ENCODE measurements at places on chromosomes 16 and 17.

DNA sequence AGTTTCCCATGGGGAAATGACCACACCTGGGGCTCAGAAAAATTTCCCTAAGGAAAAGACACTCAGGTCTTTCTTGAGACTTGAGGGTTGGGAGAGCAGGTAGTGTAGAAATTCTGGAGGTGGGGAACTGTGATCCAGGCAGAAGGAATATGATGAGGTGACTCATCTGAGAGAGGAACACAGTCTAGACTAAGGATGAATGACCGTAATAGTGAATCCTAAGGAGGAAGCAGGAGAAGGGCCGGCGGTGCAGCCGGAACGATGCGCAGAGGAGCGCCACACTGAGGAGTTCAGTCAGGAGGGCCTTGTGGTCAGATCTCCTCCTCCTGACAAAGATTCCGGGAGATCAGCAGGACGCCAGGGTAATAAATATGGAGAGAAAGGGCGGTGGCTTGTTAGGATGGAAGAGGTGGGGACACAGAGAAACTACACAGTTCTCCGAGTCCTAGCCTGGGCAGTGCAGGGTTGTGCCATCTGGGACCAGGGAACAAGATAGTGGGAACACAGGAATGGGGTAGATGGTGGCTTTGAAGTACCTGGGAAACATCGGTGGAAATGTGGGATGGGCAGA, 135.6 kb downstream of the PARN start:
- DNase-seq, result no peak

DNA sequence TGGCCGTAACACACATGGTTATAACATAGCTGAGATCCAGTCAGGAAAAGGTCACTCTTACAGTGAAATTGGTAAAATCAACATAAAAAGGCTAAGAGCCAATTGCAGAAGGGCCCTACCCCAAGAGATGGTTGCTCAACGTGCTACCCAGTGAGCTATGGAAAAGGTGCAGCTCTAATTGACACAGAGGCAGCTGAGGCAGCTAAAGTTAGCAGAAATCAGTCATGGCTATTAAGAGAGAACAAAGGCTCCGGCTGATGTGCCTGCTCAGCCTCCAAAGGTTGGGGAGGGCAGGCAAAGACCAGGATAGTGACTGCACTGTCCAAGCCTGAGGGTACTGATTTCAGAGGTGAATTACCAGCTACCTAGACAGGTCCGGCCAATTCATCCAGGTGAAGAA, 76.5 kb upstream of the ATP2A3 start:
- no peak for DNase-seq

DNA sequence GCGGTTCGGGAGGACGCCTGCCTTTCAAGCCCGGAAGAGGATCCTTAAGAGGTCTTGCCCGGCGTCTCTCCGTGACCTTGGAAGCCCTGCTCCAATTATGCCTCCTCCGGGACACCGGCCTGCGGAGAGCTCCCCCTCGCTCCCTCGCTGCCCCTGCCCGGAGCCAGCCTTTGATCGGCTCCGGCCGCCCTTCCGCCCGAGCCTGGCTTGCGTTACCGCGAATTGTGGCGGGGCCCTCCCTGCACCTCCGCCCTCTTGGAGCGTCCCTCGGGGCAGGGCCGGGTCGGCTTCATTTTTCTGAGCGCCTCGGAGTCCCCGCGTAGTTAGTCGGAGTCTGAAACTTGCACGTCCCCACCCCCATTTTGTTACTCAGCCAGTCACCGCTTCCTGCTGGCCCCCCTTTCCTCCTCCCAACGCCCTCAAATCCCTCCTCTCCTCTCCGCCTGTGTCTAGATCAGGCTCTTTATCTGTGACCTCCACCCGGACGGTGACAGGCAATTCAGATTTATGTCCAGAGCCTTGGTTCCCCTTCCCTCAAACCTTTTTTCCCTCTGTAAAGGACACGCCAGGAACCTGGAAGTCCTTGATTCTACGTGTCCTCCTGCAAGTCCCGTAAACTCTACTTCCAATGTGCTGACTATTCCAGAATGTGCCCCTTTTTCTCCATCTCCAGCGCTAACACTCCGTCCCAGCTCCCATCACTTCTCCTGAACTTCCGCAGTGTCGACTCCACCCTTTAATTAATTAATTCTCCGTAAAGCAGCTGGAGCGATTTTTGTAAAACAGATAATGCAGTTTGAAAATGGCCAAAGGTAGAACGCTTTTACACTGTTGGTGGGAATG, 569 bp upstream of the RABEP2 start:
- peak; percentile 93 for DNase-seq

DNA sequence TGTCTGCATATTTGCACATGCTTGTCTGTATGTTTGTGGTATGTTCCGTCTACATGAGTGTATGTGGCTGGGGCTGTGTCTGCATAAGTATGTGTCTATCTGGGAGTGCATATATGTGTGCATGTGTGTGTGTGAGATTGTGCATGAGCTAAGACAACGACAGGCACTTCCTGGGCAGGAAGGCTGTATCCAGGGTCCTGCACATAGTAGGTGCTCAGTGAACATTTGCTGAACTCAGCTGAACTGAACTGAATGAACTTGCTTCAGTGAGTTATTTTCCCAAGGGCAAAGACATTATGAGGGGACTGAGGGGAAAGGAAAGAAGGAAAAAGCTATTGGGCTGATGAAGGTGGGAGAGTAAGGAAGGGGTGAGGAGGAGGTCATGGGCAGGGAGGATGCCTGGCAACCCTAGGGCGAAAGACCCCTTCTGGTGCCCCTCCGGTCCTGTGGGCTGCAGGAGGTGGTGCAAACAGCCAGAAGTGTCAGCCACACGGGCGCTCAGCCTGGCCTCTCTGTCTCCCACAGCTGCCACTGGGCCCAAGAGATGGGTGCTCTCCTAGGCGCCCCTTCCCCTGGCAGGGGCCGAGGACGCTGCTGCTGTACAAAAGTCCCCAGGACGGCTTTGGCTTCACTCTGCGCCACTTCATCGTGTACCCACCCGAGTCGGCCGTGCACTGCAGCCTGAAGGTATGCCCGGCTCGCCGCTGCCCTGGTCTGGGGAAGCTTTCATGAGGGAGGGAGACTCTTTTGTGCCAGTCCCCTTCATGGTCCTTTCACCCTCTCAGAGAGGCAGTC, 29.5 kb downstream of the ARHGAP23 start:
- DNase-seq, result no peak

DNA sequence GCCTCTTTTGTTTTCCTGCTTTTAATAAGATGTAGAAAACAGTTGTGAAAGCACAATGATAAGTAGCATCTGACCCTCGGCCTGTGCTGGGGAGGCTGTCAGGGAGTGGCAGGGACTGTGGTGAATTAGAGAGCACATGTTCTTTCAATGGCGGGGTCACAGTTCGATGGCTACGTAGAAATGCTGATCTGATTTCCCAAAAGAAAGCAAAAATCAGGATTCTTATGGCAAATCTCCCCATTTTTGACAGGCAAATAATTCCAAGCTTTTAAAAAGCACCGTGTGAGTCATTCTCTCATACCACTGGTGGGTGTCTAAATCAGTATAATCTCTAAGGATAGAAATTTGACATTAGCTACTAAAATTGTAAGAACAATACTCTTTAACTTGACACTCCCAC, 4.2 kb upstream of the MAPK7 start:
- no peak for DNase-seq

GRCh38 chr17:6456914-6457687, 12.8 kb downstream of the PIMREG start:
- DNase-seq, result no peak

DNA sequence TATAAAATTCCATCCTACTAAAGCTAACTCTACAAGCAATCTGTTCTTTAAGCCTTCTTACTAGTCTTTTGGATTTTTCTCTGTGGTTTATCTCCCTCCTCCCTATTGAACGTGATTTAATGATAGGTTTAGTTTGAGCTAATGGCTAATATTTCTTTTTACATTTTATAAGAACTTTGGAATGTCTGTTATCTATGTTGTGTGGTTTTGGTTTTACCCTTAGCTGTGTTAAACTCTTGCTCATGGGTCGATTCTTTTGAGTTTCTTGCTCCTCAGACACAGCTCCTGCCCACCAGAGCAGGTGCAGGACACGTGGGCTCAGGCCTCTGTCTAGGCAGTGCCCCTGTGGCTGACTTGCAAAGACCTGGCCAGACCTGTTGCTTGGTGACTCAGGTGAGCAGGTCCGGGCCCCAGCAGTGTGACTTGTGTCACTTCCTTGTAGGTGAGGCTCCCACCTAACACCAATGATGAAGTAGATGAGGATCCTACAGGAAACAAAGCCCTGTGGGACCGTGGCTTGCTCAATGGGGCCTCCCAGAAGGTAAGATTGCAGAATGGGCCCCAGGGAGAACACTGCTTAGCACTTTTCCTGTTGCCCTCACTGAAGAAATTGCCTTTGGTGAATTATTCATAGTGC, 45.1 kb downstream of the SF3B3 start:
- no peak for DNase-seq

- DNase-seq, result no peak
Observed at GRCh38 chr17:65049085-65049756, 7.3 kb downstream of the GNA13 start.
